Posterior cingulate gyrus (tissue), 11 donors: ENCODE measurements at places on chromosomes 3 and 15.

GRCh38 chr3:155015776-155016436, 64.2 kb upstream of the MME start:
- DNase-seq: no peak

GRCh38 chr3:6861625-6862000, 698 bp downstream of the GRM7 start:
- peak; percentile 27 for DNase-seq

- DNase-seq: no peak
Measured at GRCh38 chr15:40836020-40836419, 7.5 kb upstream of the PPP1R14D start.

- no peak for DNase-seq
Measured at GRCh38 chr15:47813748-47814384, 96.6 kb downstream of the SEMA6D start.

GRCh38 chr3:62022312-62022711, 351.0 kb downstream of the FEZF2 start:
- DNase-seq: no peak

DNA sequence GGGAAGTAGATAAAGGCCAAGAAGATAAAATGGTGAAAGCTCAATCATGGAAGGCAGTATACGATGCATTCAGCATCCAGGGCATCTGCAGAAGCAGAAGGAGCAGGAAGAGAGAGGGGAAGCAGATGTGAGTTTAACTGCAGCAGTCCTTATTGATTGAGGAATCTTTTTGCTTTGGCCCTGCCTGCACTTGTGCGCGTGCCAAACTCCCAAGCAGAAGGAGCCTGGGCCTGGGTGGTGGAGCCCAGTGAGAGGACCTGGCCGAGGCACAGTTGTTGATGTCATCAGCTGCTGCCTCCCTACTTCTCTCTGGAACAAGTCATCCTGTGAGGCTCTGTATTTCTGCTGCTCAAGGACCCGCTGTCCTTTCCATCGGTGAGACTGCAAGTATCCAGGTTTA, 65.5 kb upstream of the ROPN1 start:
- DNase-seq: no peak

- no peak for DNase-seq
Measured at GRCh38 chr3:171966533-171967136, 72.7 kb upstream of the FNDC3B start.

DNA sequence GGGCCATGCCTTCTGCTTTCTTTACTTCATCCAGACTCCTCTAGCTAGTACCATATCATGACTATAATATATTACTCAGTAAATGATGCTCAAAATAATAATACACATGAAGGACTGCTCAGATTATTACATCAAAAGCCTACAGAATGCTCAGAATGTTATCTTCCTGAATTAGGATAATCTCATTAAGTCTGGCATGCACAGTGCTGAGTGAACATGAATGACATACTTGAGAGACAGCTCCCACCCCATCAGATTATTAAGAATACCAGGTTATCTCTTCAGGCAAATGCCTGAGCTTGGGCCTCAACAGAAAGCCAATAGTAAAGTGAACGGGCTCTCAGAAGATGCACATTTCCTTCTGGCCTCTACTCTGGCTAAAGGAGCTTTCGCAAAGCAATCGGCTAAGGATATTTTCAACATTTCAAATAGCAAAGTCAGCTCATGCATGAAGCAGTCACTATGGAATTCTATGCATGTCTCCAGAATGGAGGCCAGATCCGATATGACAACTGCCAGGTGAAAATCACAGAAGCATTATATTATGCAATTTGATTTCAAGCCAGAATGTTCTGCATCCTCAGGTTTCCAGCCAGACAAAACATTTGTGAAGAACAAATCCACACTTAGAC, 122.6 kb downstream of the KCNMB2 start:
- DNase-seq: no peak

GRCh38 chr15:96599268-96599667, 268.8 kb downstream of the NR2F2 start:
- DNase-seq: no peak

- no peak for DNase-seq
Measured at GRCh38 chr3:134598763-134599545, 51.9 kb downstream of the KY start.

- no peak for DNase-seq
Measured at GRCh38 chr3:187684880-187685279, 14.7 kb upstream of the SST start.

DNA sequence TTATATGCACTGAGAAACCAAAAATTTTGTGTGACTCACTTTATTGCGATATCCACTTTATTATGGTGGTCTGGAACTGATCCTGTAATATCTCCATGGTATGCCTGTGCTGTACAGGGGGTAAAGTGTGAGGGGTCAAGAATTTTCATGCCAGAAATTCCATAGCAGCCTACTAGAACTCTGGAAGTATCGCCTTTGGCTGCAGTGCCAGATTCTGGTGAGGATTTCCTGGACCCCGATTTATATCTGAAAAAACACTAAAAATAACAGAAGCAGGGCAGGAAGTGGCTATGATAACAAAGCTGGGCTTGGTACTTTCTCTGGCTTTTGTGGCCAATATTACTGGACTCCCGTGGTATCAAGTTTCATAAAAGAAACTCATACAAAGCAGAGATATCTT, 36.4 kb downstream of the CCDC80 start:
- DNase-seq: no peak

GRCh38 chr3:66303491-66303901, 82.7 kb downstream of the SLC25A26 start:
- no peak for DNase-seq

GRCh38 chr3:143604402-143605185, 243.7 kb downstream of the SLC9A9 start:
- no peak for DNase-seq

DNA sequence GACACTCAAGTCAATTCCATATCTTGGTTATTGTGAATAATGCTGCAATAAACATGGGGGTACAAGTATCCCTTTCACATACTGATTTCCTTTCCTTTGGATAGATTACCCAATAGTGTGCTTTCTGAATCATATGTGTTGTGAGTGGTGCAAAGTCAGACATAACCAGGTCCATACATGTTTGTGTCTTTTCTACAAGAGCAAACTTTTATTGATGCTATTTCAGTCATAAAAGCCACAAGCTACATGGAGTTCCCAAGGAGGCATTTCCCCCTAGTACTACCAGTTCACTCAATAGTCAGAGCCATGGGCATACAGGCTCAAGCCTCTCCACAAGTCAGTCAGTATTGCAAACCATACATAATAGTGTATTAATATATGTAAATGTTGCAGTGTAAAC, 10.1 kb downstream of the CEP63 start:
- no peak for DNase-seq

- DNase-seq: no peak
Measured at GRCh38 chr15:71611553-71612396, 198.6 kb upstream of the NR2E3 start.

GRCh38 chr15:84654689-84655453, 788 bp upstream of the WDR73 start:
- DNase-seq: peak; percentile 96

GRCh38 chr15:31435261-31435911, 108.8 kb downstream of the KLF13 start:
- DNase-seq: peak; percentile 69

DNA sequence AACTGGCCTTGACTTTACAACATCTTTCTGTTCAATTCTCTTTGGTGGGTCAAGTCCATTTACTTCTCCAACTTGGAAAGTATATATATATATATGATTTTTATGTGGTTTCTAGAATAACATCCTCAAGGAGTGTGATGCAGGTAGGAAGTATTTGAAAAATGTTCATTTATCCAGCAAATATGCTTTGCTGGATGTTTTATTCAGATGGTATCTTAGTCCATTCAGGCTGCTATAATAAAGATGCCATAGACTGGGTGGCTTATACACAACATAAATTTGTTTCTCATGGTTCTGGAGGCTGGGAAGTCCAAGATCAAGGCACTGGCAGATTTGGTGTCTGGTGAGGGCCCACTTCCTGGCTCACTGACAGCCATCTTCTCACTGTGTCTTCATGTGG, 168.7 kb upstream of the RASGRP1 start:
- no peak for DNase-seq

GRCh38 chr3:150377601-150378300, 30.3 kb upstream of the TSC22D2 start:
- DNase-seq: no peak

DNA sequence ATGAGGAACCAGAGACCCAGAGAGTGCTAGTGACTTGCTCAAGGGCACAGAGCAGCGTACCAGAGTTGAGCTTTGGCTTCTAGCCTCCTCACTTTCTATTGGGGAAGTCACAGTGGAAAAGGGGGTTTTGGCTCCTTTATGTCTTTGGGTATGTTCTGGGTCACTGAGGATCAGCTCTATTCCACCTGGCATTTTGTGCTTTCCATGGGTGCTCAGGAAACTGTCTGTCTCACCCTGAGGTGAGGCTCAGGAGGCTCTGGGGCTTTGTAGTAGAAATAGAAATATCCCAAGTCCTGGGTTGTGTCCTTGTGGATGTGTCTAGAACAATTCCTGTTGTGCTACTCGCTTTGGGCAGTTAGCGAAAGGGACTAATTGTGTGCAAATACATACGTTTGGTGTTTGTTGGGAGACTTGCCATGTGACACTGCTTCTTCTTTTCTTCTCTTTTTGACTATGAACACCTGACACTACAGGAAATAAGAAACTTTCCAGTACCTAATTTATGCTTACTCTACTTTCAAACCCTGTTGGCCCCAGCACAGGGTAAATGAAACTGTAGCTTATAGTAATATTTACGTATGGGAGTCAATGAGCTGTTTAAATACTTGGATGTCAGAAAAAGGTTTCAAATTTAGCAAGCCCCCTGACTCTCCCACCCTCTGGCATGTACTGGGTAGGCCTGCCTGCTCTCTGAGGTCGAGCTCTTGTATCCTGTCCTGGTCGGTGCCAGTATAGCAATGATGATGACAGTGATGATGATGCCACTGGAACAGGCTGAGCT, 35.6 kb downstream of the SMAD3 start:
- no peak for DNase-seq

DNA sequence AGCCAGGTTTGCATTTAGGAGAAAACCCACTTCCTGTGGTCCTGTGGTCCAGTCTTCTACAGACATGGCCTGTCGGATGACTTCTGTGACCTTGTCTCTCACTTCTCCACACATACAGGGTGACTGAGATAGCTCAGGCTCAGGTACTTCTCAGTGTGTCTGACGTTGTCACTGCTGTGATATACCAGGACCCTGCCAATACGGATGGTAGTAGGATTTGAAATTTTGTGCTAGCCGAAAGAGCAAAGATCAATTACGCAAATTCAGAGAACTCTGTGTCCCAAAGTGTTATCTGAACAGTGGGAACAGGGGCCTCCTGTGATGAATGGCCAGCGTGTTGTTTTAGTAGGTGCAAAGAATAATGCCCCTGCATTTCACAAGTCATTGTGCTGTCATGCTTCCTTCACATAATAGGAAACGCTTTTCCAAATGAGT, 128.9 kb downstream of the MCTP2 start:
- DNase-seq: no peak

DNA sequence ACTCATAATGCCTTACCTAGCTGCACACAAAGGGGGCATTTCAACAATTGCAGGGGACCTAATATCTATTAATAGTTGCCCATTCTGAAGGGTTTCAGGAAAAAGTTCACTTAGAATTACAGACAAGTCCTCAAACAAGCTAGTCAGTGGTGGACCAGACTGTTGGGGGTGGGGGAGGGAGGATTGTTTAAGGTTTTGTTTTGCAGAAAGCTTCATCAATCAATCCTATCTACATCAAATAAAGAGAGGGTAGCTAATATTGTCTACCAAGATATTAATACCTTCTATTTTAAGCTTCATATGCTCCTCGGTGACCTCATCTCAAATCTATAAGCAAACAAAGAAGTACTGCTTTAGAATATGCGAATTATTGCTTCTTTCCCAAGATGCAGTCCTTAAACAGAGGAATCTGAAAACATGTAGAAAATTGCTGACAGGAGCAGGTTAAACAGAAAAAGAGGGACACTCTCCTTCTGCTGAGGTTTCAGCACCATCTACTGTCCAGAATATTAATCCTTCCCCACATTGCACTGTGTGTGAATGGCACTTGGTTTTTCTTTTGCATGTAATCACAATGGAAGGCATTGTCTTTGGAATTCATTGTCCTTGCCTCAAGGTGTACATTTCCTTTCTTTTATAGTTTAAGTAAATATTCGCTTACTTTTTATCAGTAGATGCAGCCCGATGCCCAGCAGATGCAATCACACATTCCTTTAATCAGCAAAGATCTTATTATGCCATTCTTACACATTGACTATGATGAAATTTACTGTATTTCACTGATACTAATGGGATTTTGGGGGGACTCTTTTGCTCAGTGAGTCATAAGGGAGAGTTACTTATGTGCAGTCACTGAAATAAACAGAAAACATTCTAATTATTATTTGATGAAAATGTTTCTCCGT, 94.7 kb downstream of the IL5RA start:
- no peak for DNase-seq

DNA sequence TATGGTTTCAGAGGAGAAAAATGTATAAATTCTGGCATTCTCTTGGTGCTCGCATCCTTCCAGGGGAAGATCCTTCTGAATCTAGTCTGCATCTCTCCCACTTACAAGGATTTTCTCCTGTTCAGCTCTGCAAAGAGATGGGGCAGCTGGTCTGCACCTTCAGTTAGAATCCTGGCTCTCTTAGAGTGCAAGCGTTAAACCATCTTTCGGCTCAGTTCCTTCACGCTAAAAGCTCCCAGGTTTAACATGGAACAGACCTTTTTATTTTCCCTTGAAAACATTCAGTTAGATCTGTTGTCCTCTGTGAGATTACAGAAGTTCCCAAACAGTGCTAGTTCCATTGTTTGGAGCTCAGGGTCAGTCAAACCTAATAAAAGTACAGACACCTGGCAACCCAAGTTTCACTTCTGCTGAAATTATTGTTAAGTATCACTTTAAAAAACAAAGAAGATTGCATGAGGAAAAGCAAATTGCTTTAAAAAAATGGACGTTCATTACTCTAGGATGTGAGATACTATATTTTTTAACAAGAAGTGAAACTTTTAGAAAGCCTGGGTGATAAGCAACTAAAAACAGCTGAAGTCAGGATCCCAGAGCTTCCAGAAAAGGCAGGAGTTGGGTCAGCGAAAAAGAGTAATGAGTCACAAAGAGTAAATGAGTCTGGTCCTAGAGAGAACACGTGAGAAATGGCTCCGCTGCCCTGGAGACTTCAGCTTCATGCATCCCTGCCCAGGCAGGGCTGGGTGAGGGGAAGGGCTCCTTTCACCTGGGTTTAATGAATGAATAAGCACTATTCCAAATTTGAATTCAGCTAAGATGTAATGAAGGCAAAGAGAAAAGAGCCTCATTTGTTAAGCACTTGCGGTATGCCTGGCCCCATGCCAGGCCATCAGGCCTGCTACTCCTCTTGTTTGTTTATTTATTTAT, 63.3 kb downstream of the ABTB1 start:
- no peak for DNase-seq

- peak; percentile 8 for DNase-seq
Measured at GRCh38 chr3:51709004-51709420, 2.1 kb downstream of the GRM2 start.

DNA sequence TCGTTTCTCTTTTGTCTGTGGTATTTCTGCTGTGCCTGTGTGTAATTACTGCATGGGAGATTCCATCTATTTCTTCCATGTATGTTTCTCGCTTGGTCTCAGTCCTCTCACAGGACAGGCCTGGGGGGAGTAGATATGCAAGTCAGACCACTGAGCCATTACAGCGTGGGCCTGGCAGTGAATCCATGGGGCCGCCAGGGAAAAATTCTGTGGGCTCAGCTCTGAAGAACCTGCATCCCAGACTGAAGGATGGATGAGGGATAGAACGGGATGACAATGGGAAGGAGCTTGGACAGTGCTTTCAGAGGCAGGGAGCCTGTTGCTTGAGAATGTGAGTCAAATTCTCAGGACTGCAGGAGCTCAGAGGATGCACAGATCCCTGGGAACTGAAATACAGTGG, 24.8 kb downstream of the GRAMD2A start:
- no peak for DNase-seq
